ENCODE measurements at places on chromosomes 1 and 21. TPM values are rescaled to one million over a fixed set of nuclear protein-coding genes. Genes with fewer than 3 reads are reported as not detected.

- no peak for DNase-seq
These were observed 123.1 kb downstream of the AKT3 start for GRCh38 chr1:243726806-243727502.

GRCh38 chr1:234836045-234836681 lies 226.2 kb upstream of the IRF2BP2 start:
- no peak for DNase-seq

DNA sequence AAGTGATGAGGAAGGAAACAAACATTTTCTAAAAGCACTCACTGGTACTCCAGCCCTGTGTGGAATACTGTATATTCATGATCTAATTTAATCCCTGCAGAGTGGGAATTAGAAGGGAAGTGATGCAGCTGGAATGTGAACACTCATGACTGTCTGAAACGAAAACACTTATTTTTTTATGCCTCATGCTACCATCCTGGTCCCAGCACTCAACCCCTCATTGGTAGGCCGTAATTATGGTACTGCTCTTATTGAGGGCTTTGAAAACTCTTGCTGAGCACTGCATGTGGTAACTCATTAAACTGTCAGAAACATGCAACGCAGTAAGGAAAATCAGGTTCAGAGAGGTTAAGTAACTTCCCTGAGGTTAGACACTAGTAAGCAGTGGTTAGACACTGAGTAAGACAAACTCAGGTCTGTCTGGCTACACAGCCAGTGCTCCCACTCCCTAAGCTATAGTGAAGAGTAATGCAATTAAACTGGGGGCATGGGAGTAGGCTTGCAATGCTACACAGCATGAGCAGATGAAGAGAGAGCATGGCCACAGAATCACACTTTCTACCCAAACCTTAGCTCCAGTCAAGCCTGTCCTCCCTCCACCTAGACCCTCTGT lies 17.3 kb upstream of the TNFSF4 start:
- no peak for DNase-seq

- no peak for DNase-seq
These were observed 50.0 kb downstream of the SLC37A1 start for GRCh38 chr21:42563686-42564085.

DNA sequence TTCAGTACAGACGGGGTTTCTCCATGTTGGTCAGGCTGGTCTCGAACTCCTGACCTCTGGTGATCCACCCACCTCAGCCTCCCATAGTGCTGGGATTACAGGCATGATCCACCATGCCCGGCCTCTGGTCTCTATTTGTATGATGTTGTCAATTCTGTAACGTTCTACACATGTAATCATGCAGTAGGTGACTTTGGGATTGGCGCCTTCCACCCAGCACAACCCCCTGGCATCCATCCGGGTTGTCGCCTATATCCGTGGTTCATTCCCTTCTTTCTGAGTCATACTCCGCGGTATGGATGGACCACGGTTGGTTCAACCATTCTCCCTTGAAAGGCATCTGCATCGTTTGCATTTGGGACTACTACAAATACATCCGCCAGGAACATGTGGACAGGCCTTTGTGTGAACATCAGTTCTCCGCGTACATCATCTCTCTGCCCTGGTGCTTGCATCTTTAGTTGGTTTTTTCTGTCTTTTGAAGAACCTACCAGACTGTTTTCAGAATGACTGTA lies 72.1 kb downstream of the PDE9A start:
- DNase-seq, result no peak

- peak; percentile 87 for DNase-seq
These were observed 118.3 kb downstream of the TM2D1 start for GRCh38 chr1:61606448-61607312.

- DNase-seq, result no peak
These were observed 437.1 kb downstream of the RWDD3 start for GRCh38 chr1:95671098-95671497.

The OR2T2 gene
- total RNA-seq, result not detected

The PLA2G2F gene
- total RNA-seq, result not detected

The TSPAN2 gene
- total RNA-seq, result 15.1 TPM

The A3GALT2 gene
- 0.24 TPM for total RNA-seq

Data from left cardiac atrium (tissue), 4 donors.